ENCODE measurements at places on chromosomes 4 and X.

GRCh38 chr4:177480795-177481194 is 38.6 kb upstream of the AGA start:
- no peak for DNase-seq

DNA sequence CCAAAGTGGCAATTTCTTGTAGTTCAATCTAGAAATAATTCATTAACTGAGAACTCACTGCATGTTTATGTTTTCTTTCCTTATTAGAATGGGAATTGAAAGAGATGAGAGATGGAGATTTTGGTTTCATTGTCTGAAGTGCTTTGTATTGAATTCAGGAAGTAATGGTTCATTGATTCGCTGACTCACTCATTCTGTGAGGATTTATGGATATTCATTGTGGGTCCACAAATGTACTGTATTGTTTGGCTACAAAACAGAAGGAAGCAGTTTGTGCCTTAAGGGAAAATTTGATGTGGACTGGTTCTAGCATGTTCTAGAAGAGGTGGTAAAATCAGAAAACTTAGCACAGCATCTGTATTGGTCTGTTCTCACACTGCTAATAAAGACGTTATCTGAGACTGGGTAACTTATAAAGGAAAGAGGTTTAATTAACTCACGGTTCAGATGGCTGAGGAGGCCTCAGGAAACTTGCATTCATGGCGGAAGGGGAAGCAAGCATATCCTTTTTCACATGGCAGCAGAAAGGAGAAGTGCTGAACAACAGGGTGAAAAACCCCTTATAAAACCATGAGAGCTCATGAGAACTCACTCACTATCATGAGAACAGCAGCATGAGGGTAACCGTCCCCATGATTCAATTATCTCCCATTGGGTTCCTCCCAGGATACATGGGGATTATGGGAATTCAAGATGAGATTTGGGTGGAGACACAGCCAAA is 132.3 kb upstream of the VCX3A start:
- no peak for DNase-seq

- no peak for DNase-seq
Observed at GRCh38 chr4:173498023-173498422, 32.0 kb downstream of the HAND2 start.

- no peak for DNase-seq
Observed at GRCh38 chr4:73874386-73874785, 5.2 kb downstream of the CXCL1 start.
